ENCODE measurements at places on chromosomes 2 and 18.
A peak's percentile ranks its signal among the peaks of the same experiment; 100 is the strongest.

GRCh38 chr2:9984217-9984739 lies 32.8 kb downstream of the GRHL1 start:
- peak; percentile 79 for DNase-seq

- DNase-seq, result no peak
Measured at GRCh38 chr2:120820953-120821279, 85.2 kb downstream of the GLI2 start.

GRCh38 chr2:216619411-216620393 lies 13.5 kb upstream of the IGFBP2 start:
- peak; percentile 71 for DNase-seq

GRCh38 chr18:8869696-8870095 lies 164.3 kb downstream of the MTCL1 start:
- DNase-seq, result no peak

DNA sequence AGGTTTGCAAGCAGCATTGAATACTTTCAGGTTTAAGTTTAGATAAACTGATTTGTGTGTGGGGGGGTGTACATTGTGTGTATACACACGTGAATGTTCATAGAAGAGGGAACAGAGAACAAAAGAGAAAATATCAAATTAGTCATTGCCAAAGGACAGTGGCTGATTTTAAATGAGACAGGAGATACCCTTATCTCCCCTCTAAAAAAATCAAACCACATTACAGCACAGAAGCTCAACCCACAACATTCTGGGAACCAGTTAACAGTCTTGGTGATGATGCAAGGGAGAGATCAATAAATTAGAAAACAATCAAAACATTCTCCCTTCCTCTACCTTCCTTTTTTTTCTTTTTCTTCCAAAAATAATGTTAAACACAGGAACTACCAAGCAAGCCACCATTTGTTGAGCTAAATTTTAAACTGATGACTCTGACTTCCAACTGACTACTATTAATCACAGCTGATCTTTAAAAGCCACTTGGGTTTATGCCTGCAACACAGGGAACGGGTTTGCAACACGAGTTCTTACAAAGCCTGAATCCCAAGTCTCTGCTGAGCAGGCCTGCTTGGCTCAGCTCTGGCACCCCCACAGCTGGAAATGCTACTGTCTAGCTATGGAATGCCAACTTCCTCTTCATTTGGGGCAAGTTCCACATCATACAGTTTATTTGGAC lies 119.2 kb upstream of the ACVR1C start:
- peak; percentile 20 for DNase-seq

DNA sequence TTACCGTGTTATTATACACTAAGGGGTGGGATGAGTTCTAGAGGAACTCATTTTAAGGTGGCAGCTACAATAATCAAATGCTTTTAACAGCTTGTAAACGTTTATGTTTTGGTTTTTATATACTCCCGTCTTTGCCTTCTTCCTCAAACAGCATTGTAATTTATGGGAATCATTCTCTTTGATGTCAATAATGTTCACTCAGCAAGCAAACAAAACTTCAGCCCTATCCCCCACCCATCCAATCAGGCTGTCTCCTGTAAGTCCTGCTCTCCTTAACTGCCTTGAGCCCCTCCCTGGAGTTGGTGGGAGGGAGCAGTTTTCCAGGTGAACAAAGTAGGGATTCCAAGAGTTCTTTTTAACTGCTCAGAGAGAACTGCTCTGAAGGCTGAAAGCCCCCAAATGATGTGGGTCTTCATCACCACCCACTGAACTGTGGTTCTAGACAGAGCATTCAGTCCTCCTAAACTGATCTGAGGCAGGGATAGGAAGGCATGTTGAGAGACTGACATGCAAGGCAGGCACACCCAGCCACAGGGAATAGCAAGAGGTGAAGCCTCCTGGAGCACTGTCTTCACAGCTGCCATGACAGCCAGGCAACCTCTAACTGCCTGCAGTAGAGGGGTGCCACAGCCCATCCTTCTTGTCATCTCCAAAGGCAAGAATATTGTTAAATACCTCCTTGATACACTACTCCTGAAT lies 17.5 kb downstream of the MYO5B start:
- no peak for DNase-seq

- no peak for DNase-seq
Measured at GRCh38 chr2:160660741-160661140, 167.1 kb upstream of the RBMS1 start.

GRCh38 chr2:226906163-226906693 lies 70.4 kb downstream of the RHBDD1 start:
- DNase-seq, result no peak

- DNase-seq, result no peak
Measured at GRCh38 chr18:57436191-57436964, 1.2 kb downstream of the ONECUT2 start.

DNA sequence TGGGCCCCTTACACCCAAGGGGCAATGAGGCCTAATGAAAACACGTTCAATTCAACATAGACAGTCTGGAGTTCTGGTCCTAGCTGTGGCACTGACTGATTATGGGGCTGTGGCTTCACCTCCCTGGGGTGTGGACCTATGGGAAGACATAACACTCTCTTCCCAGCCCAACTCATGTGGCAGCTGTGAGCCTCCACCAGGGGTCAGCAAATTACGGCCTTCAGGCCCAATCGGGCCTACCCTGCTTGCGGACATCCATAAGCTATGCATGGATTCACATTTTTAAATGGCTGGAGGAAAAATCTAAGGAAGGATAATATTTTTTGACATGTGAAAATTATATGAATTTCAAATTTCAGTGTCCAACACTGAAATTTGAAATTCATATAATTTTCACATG lies 101.3 kb downstream of the LOXHD1 start:
- peak; percentile 70 for DNase-seq

- peak; percentile 39 for DNase-seq
Measured at GRCh38 chr2:46970334-46971288, 55.0 kb upstream of the MCFD2 start.

GRCh38 chr2:96601382-96602292 lies 36.5 kb downstream of the KANSL3 start:
- DNase-seq, result peak; percentile 77

- DNase-seq, result no peak
Measured at GRCh38 chr2:85838181-85838580, 50.6 kb downstream of the ST3GAL5 start.

- DNase-seq, result no peak
Measured at GRCh38 chr2:64792995-64793639, 139.4 kb upstream of the SERTAD2 start.

DNA sequence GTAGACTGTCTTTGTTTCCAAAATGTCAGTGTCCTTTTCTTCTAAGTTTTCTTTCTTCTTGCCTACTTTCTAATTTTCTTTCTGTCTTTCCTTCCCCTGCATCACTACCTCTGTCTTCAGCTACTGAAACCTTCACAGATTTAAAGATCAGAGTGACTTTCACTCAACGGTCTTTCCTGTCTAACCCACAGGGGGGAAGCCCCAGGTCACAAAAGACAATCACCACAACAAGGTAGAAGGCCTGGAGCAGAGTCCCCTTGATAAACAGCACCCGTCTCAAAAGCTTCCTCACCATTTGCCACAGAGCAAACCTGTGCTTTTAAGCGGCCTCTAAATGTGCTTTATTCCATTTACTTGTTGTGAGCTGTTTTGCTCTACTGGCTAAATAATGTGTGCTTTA lies 665.4 kb downstream of the BCL11A start:
- DNase-seq, result peak; percentile 26

- DNase-seq, result no peak
Measured at GRCh38 chr18:48113691-48114090, 183.2 kb upstream of the SMAD2 start.

Data from hematopoietic multipotent progenitor cell treated with erythropoietin and hydrocortisone succinate and interleukin-3 and kit ligand, for 4 days (in vitro differentiated cells).